OCI-LY7 (cell line): ENCODE measurements at places on chromosomes 11 and 22. TPM values are rescaled to one million over a fixed set of nuclear protein-coding genes. Genes with fewer than 3 reads are reported as not detected.

Gene MPZL2
- total RNA-seq, result not detected in 2 replicates

Gene DEFB131B
- not detected in 2 replicates for total RNA-seq

Gene MFNG
- 215 and 235 TPM in 2 replicates for total RNA-seq

Gene SYNGR1
- total RNA-seq, result 22.5 and 23.3 TPM in 2 replicates

Gene C11orf52
- total RNA-seq, result not detected in 2 replicates

Gene HTR3B
- not detected in 2 replicates for total RNA-seq

Gene OLFML1
- not detected in 2 replicates for total RNA-seq

Gene SLC25A45
- total RNA-seq, result 20.7 and 24.0 TPM in 2 replicates

Gene PHF21B
- total RNA-seq, result 12.4 TPM in 2 replicates

Gene DNAJB13
- total RNA-seq, result 0.29 and 0.81 TPM in 2 replicates

Gene PNPLA3
- not detected in 2 replicates for total RNA-seq

Gene SLC22A6
- total RNA-seq, result not detected in 2 replicates

Gene OR52N4
- total RNA-seq, result 0.37 TPM in 1 of 2 replicates, not detected in the other
